Stimulated activated CD8-positive, alpha-beta memory T cell treated with anti-CD3 and anti-CD28 coated beads, Interleukin-15, amount 100 ng/mL, for 4 hours (primary cell): ENCODE measurements at places on chromosomes 1 and 21.

- DNase-seq = no peak
These were observed 85.7 kb upstream of the RALGPS2 start for GRCh38 chr1:178639326-178639725.

GRCh38 chr1:10898921-10899320, 102.5 kb upstream of the CASZ1 start:
- no peak for DNase-seq

- DNase-seq = no peak
These were observed 42.0 kb upstream of the PADI2 start for GRCh38 chr1:17161137-17161740.

- no peak for DNase-seq
These were observed 56.6 kb downstream of the RYR2 start for GRCh38 chr1:237098541-237098940.

GRCh38 chr1:203512848-203513584, 19.1 kb downstream of the OPTC start:
- DNase-seq = no peak

- no peak for DNase-seq
These were observed 28.6 kb downstream of the ATP8B2 start for GRCh38 chr1:154353966-154354365.

DNA sequence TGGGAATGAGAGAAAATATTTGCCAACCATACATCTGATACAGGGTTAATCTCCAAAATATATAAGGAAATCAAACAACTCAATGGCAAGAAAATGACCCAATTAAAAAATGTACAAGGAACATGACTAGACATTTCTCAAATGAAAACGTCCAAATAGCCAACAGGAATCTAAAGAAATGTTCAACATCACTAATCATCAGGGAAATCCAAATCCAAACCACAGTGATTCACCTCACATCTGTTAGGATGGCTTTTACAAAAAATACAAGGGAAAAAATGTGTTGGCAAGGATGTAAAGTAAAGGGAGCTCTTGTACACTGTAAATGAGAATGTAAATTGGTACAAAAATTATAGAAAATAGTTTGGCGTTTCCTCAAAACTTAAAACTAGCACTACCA, 54.7 kb upstream of the ZRANB2 start:
- no peak for DNase-seq

DNA sequence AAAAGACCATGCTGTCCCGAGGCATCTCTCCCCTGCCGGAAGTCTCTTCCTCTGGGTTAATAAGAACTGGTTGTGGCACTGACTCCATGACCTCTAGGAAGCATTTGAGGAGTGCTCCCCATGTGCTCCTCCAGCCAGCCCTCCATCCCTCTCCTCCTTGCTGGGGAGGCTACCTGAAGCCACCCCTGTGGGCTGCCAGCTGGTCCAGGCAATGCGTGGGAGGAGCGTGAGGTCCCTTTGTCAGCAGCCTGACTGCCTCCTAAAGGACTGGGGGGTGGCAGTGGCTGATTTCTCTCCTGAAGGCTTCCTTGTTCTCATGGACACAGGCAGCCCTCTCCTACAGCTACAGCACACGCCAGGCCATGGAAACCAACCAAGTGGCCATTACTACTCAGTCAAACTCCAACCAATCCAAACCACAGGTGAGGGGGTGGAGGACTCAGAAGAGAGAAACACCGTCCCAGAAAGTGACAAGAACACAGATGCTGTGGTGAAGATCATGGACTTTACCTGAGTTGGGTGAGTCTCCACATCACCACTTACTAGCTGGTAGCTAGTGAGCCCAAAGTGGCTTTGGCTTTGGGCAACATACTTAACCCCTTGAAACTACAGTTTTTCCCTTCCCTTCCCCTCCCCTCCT, 35.2 kb downstream of the NENF start:
- no peak for DNase-seq
